ENCODE measurements at places on chromosomes 6 and 20.

DNA sequence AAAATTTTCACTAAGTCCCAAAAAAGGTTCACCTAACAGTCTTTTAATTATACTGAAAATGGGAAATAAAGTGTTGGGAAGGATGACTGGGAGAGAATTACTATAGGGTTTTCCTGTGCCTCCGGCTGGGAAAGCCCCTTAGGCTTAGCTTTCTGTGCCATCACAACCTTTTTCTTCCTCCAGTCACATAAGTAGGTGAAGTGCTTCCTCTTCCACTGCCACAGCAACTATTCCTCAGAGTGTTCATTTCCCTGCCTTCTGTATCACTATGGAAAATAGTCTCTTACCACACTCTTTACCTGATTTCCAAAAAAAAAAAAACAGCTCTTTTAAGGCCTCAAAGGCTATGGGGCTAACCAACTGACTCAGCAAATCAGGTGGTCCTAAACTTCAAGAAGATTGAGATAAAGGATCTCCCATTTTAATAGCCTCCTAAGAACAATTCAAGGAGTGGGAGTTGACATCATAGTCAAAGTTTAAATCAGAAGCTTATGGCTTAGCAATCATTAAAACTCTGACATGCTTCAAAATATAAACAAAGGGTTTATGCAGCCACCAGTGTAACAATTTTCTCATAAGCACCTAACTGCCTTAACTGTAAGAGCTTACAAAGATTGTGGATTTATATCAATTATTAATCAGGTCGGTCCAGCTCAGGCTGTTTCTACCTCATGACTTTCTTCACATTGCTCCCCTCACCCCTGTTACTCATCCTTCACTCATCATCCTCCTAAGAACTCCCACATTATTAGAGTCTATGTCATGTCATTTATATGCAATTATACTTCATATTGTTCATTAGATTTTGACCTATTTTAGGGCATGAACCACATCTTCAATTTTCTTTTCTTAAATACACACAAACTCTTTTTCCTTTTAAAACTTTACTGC is 95.3 kb downstream of the RNGTT start:
- DNase-seq, result no peak

DNA sequence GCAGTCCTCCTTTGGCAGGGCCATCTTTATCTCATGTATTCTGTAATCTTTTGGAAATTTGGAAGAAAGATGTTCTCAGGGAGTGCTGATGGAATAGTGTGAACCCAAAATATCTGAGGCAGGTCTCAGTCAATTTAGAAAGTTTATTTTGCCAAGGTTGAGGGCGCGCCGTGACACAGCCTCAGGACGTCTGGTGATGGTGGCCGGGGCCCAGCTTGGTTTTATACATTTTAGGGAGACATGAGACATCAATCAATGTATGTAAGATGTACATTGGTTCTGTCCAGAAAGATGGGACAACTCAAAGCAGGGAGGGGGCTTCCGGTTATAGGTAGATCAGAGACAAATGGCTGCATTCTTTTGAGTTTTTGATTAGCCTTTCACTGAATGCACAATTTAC is 89.8 kb downstream of the ERMARD start:
- no peak for DNase-seq

- no peak for DNase-seq
These were observed 156.9 kb downstream of the VEGFA start for GRCh38 chr6:43926634-43927531.

DNA sequence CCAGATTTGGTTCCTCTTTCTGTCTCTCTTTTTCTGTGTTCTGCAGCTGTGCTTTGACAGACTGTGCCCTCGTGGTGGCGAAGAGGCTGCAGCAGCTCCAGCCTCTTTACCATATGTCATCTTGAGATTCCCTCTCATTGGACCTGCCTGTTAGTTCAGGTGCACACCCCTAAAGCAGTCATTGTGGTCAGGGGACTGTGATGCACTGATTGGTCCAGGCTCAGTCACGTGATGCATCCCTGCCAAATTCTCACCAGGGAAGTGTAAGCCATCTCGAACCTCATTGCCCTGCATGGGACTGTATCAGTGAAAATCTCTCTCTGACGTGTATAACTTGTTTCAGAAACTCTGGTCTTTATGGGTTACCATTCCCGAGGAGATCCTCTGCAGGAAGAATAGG is 160.3 kb downstream of the EYA2 start:
- no peak for DNase-seq

GRCh38 chr6:151275566-151275965 is 35.8 kb downstream of the AKAP12 start:
- no peak for DNase-seq

DNA sequence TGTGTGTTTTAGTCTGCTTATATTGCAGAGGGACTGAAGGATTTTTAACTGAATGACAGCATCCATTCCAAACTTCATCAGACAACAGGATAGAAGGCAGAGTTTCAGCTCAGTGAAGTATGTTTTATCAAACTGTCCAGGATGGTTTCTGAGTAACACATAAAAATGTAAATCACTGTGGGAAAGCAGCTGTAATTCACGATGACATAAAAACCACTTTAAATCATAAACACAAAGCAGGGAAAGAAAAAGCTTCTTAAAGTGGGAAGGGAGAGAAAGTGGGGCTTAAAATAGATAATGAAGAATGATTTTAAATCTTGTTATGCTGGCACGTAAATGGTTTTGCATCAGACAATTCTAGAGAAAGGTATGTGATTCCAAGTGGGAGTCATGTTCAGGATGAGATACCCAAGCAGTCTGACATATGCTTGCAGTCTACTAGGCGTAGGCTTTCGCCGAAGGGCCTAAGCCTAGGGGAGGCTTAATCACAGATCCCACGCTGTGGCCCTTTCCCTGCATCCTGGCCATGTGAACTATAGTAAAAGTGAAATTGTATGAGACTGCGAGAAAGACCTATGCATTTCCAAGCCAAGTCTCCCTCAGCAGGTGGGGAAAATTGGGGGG is 610.6 kb downstream of the PRKN start:
- DNase-seq, result no peak

- no peak for DNase-seq
These were observed 49.1 kb downstream of the PLAGL1 start for GRCh38 chr6:143958839-143959399.

DNA sequence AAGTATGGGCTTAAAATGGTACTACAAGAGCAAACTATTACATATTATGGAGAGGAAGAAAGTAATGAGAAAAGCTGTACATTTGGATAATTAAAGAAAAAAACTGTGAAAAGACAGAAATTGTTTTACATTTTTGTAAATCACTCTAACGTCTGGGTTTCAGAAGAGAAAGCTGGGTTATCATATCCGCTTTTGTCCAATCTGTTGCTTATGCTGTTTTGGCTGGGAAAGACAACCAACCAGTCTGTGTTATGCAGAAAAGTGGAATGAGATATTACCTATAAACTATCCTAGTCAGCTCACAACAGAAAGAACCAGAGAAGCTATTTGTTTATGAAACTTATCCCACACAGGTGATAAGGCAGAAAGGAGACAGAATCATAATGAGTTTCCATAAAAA is 32.4 kb downstream of the REV3L start:
- DNase-seq, result no peak

DNA sequence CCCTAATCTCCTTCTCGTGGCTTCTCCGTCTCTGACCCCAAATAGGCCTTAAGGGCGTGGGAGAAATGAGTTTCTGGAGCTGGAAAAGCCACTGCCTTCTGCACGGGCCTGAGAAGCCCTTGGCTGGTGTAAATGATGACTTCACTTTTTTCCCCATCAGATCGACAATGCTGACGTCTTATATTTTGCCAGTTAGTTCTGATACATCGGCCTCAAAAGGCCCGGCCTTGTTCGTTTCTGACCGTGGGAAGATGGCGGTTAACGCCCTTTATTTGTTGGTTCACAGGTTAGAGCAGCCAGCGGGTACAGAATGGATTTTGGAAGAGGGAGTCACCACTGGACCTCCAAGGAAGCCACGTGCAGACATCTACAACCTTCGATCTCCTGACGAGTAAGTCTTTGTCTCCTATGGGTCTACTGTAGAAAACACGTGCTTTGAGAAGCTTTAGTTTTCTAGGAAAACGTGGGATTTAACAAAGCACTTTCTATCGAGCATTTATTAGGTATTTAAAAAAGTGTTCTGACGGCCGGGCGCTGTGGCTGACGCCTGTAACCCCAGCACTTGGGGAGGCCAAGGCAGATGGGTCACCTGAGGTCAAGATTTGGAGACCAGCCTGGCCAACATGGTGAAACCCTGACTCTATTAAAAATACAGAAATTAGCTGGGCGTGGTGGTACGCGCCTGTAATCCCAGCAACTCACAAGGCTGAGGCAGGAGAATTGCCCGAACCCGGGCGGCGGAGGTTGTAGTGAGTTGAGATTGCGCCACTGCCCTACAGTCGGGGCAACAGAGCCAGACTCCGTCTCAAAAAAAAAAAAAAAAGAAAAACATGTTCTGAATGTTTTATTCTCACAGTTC is 1.2 kb upstream of the ZNFX1 start:
- DNase-seq, result peak; percentile 65

- no peak for DNase-seq
These were observed 155.7 kb downstream of the AKAP7 start for GRCh38 chr6:131290955-131291354.

DNA sequence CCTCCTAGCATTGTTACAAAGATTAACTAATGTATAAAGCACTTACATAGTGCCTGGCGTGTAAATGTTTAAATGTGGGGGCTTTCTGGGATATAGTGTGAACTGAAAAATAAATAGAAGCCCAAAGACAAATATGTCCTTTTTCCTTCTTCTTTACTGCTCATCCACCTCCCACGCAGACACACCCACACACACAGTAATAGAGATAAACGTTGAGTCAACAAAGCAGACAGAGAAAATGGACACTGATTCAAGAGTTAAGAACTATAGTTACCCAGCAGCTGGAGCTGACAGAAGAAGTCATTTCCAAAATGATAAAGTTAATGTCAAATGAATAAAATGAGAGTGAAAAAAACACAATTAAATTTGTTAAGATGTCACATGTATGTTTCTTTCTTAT is 68.3 kb downstream of the FHL5 start:
- peak; percentile 12 for DNase-seq

- DNase-seq, result no peak
These were observed 914 bp downstream of the SNAP91 start for GRCh38 chr6:83707829-83708545.

GRCh38 chr6:139823099-139823807 is 448.8 kb upstream of the CITED2 start:
- DNase-seq, result no peak

- DNase-seq, result no peak
These were observed 42.8 kb downstream of the HLA-DPB1 start for GRCh38 chr6:33118525-33119123.

- DNase-seq, result no peak
These were observed 89.1 kb downstream of the AFG1L start for GRCh38 chr6:108383981-108384380.

- no peak for DNase-seq
These were observed 67.7 kb downstream of the AK9 start for GRCh38 chr6:109623288-109623687.

DNA sequence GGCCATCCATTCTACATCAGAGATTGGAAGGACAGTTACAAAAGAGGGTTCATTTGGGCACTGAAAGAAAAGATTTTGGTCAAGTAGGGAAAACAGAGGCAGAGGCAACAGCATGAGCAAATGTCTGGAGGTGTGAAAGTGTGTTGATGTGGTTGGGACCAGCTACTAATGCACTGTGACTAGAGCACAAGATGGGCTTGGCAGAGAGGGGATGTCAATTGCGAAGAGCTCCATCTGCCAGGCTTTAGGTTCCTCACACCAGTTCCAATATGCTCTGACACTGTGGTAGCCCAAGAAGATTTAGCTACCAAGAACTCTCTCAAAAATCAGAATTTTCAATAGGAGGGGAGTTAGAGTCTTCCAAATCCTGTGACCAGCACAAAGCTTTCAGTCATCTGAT is 42.1 kb downstream of the TRAF3IP2 start:
- no peak for DNase-seq

- no peak for DNase-seq
These were observed 35.3 kb downstream of the PHIP start for GRCh38 chr6:79042799-79043126.

- DNase-seq, result peak; percentile 15
These were observed 4.9 kb downstream of the GPR31 start for GRCh38 chr6:167152862-167153261.

GRCh38 chr6:106886081-106886843 is 88.3 kb downstream of the CD24 start:
- no peak for DNase-seq

- no peak for DNase-seq
These were observed 40.2 kb upstream of the LRFN2 start for GRCh38 chr6:40627316-40627715.

- no peak for DNase-seq
These were observed 151.4 kb downstream of the PHF3 start for GRCh38 chr6:63787021-63787420.

GRCh38 chr6:7773322-7773721 is 47.4 kb downstream of the BMP6 start:
- no peak for DNase-seq

DNA sequence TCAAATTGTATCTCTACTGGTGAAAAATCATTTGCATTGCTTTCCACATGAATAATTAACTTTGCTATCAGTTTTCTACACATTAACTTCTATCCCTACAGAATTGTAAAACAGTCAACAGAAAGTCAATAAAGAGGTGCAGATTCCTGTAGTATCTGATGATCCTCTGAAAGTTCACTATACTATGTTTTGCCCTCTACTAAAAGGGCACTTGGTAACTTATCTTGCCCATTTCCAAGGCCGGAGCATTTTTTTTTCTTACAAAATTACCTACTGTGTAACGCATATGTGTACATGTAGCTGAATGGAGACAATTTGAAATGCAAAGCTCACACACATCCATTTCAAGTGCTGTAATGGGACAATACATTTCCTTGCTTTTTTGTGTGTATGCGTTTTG is 9.6 kb upstream of the SPTLC3 start:
- no peak for DNase-seq

- DNase-seq, result no peak
These were observed 350.5 kb downstream of the CDC5L start for GRCh38 chr6:44737829-44738528.

GRCh38 chr6:137832110-137832509 is 34.9 kb upstream of the TNFAIP3 start:
- no peak for DNase-seq

DNA sequence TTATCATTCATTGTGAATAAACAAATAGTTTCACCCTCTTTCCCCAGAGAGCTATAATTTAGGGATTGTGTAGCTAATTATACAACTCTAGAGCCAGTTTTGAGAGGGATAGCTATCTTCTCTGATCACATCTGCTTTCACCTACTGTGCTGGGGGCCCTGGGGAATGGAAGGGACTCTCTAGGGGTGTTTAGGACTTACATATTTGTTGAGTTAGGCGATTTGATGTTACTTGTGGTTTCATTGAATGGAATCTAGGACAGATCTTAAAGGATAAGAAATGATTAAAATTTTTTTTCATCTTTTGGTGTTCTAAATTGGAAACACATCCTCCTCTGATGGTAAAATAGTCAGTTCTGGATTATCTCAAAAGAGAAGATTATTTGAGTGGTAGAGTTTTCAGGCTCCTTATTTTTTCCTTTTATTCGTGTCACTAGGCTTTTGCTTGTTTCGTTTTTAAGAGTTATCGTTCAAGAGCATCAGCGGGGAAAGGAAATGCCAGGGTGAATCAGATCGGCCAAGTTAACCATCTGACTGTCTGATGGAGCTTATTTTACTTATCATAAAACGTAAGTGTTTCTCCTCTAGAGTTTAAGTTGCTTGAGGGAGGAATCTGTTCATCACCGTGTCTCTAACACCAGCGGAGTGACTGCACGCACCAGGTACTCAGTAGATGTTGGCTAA is 236.7 kb downstream of the FARS2 start:
- DNase-seq, result no peak
